Tibial nerve (tissue), 4 donors: ENCODE measurements at places on chromosomes 1 and 21.

- H3K4me1 ChIP-seq, result no peaks in the 10 kb centered on the region
- H3K4me3 ChIP-seq, result no peak overlapping the region
- DNase-seq, result no peak
- no peaks in the 10 kb centered on the region for H3K36me3 ChIP-seq
- no peak overlapping the region for H3K27ac ChIP-seq
Measured at GRCh38 chr1:182357171-182357570, 34.4 kb downstream of the GLUL start.

GRCh38 chr1:239739375-239739774, 352.3 kb upstream of the FMN2 start:
- H3K27me3 ChIP-seq, result no peaks in the 10 kb centered on the region
- no peak overlapping the region for H3K27ac ChIP-seq
- DNase-seq, result no peak

- H3K4me3 ChIP-seq, result no peak overlapping the region
- no peak overlapping the region for H3K27ac ChIP-seq
- no peaks in the 10 kb centered on the region for H3K27me3 ChIP-seq
- H3K4me1 ChIP-seq, result no peaks in the 10 kb centered on the region
Measured at GRCh38 chr1:181743878-181744312, 260.6 kb downstream of the CACNA1E start.

GRCh38 chr1:3675436-3675835, 23.1 kb downstream of the TP73 start:
- H3K36me3 ChIP-seq, result no peaks in the 10 kb centered on the region
- DNase-seq, result no peak
- no peaks in the 10 kb centered on the region for H3K4me1 ChIP-seq
- H3K27me3 ChIP-seq, result no peaks in the 10 kb centered on the region
- no peak overlapping the region for H3K27ac ChIP-seq

GRCh38 chr1:204448344-204448964, 36.8 kb upstream of the PPP1R15B start:
- DNase-seq, result no peak
- H3K4me3 ChIP-seq, result no peak overlapping the region
- H3K27ac ChIP-seq, result no peak overlapping the region
- H3K4me1 ChIP-seq, result peaks cover 8% of the 10 kb centered on the region
- H3K27me3 ChIP-seq, result no peaks in the 10 kb centered on the region
